Fibroblast of the aortic adventitia (primary cell): ENCODE measurements at places on chromosomes 3 and 15. TPM values are rescaled to one million over a fixed set of nuclear protein-coding genes. Genes with fewer than 3 reads are reported as not detected.

DNA sequence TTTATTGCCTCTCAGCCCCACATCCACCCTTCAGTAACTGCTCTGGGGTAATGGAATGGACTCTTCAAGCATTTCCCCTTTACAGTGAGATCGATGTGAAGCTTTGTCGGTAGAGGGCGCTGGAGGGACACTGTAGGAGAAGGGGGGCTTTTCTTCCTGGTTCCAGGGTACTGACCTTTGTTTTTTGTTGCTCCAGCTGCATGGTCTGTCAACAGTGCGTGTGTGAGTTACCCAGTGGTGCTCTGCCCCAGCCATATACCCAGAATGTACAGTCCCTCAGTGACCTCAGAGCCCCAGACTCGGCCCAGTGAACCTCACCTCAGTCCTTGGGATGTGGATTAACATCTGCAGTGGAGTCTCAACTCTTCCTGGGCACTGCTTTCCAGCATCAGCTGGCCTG is 180.3 kb upstream of the TSC22D2 start:
- peak; percentile 78 for DNase-seq

GRCh38 chr3:29711255-29711771 is 430.4 kb downstream of the RBMS3 start:
- no peak for DNase-seq

DNA sequence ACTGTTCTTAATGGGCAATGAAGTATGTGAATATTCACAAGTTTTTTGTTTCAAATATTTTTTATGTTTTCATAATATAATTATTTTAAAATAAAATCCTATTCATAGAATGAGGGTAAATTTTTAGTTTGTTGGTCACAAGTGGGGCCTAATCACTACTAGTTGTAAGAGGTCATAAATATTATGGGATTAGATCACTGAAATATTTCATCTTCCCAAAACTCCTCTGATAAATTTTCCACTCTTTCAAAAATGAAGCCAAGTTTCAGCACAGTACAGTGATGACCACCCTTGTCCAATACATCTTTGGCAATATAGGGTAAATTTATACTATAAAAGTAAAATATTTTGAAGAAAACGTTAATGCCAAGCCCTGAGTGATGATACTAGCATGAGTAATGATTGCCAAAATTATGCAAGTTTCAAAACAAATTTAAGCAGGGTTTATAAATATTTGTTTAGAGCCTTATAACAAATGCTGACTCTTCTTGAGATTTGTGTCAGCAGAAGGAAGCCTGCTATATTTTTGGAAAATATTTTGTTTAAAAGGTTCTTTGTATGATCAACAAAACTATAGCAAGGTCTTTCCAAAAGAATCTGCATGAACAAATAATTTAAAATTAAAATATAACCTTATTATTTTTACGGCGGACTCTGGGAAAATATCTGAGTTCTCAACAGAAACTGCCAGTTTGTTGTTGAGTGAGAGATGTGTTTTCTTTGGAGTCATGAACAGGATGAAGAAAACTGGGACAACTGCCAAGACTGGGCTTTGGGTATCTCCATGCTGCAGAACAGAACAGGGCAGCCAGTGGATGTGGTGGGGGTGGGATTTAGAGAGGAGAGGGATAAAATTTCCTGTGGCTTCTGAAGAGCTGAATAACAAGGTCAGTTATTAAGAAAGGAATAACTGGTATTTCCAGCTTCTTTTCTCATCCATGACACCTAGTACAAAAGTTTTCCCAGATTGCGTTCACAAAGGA is 17.9 kb upstream of the TM4SF1 start:
- DNase-seq, result peak; percentile 40

GRCh38 chr3:16251316-16252085 is 13.2 kb downstream of the DPH3 start:
- no peak for DNase-seq

DNA sequence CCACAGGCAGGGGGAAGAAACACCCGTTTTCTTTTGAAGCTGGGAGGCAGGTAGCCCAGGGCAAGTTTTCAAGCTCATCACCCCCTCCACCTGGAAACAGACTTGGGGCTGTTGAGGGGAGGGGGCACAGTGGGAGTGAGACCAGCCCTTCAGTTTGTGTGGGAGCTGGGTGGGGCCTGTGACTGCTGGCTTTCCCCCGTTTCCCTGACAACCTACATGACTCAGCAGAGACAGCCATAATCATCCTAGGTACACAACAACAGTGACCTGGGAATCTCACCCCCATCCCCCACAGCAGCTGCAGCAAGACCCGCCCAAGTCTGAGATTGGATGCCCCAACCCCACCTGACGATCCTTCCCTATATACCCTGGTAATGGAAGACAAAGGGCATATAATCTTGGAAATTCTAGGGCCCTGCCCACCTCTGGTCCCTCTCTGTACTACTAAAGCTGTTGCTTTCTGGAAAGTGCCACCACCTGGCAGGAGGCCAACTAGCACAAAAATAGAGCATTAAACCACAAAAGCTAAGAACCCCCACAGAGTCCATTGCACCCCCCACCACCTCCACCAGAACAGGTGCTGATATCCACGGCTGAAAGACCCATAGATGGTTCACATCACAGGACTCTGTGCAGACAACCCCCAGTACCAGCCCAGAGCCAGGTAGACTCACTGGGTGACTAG is 422.2 kb upstream of the SGO1 start:
- DNase-seq, result no peak

DNA sequence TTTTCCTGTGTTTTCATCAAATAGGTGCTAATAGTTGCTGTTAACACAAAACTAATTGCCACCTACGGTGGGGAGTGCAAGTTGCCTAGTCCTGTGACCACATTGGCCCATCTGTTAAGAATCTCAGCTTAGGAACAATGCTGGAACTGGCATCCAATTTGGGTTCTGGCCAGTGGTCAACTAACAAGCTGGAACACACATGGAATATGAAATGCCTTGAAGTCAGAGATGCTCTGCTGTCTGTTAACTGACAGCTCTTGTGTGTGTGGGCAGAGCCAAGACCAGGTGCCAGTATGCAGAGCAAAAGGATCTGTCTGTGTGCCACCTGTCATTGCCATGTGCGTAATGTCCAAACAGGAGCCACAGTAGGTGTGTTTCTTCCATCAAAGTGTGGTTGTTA is 460.8 kb downstream of the ROBO2 start:
- DNase-seq, result no peak

GRCh38 chr3:139456386-139456785 is 19.9 kb downstream of the RBP2 start:
- no peak for DNase-seq

- no peak for DNase-seq
Measured at GRCh38 chr15:66254951-66255676, 1.6 kb upstream of the MEGF11 start.

- DNase-seq, result peak; percentile 14
Measured at GRCh38 chr15:69755551-69756310, 303.1 kb downstream of the RPLP1 start.

- no peak for DNase-seq
Measured at GRCh38 chr3:151841801-151842200, 27.9 kb downstream of the AADAC start.

DNA sequence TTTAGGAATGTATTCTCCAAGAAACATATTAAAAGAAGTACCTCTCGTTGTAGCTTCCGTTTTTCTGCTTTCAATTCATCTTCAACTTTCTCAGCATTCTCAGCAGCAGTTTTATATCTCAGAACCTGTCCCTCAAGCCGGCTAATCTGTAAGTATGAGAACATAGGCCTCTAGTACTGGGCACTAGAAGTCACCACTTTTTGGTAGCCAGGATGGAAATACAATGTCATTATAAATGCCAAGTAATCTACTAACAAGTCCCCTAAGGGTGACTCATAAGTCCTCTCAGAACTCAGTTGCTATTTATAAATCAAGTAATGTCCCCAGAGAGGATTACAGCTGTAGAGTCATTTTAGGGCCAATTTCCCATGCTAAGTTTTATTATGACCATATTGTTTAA is 61.1 kb downstream of the MLH1 start:
- peak; percentile 84 for DNase-seq

DNA sequence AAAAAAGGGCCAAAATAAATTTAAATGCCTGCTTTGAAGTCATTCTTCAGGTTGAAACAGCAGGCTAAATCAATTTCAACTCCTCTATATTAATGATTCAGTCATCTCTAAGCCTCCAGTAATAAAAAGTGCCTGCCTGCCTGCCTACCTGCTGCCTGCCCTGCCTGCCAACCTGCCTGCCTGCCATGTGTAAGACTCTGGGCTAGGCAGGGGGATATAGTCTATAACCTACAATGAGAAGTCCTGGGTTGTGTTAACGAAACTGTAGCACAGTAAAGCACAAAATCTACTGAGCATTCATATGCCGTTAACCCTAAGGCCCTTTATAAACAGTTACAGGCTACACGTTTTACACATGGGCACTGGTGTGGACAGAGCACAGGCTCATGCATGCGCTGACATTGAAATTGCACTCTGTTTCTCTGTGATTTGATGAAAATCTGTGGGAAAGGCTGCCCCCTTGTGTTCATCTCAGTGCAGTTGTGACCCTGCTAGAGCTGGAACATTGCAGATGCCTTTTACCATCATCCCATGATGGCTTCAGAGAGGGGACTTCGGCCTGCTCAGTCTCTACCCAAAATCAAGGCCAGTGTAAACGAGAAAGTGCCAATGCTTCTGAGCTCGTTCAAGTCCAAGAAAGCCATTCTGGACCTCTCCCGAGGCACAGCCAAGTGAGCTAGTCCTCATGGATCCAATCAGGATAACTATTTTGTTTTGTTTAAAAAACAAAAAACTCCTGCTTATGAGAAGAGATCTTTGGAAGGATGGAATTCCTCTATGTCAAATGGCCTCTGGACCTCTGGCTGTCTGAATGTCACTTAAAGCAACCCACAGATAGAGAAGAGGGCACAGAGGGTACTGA is 64.6 kb downstream of the EFL1 start:
- peak; percentile 84 for DNase-seq

- peak; percentile 98 for DNase-seq
Measured at GRCh38 chr3:15377961-15378791, 45.8 kb upstream of the SH3BP5 start.

- no peak for DNase-seq
Measured at GRCh38 chr3:189288348-189289235, 116.8 kb downstream of the TPRG1 start.

DNA sequence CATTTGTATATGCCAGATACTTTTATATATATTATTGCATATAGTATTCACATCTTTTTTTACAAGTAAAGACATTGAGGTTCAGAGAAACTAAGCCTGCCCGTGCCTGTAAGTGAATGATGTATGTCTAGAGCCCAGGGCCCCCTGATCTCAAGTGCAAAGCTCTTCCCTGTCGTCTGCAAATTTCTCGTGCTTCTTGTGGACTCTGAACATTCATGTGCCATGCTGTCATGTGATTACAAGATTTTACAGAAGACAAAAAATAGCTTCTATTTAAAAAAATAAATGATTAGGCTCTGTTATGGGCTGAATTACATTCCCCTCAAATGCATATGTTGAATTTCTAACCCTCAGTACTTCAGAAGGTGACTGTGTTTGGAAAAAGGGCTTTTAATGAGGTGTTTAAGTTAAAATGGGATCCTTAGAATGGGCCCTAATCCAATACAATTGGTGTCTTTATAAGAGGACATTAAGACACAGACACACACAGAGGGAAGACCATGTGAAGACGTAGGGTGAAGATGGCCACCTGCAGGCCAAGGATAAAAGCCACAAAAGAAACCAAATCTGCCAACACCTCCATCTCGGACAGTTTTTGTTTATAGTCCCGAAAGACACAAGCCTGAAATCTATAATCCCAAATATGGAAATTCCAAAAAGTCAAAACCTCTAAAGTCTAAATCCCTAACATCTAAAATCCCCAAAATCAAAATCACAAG is 3.9 kb upstream of the MASP1 start:
- no peak for DNase-seq

GRCh38 chr15:55823191-55823670 is 80.3 kb upstream of the PRTG start:
- peak; percentile 93 for DNase-seq

DNA sequence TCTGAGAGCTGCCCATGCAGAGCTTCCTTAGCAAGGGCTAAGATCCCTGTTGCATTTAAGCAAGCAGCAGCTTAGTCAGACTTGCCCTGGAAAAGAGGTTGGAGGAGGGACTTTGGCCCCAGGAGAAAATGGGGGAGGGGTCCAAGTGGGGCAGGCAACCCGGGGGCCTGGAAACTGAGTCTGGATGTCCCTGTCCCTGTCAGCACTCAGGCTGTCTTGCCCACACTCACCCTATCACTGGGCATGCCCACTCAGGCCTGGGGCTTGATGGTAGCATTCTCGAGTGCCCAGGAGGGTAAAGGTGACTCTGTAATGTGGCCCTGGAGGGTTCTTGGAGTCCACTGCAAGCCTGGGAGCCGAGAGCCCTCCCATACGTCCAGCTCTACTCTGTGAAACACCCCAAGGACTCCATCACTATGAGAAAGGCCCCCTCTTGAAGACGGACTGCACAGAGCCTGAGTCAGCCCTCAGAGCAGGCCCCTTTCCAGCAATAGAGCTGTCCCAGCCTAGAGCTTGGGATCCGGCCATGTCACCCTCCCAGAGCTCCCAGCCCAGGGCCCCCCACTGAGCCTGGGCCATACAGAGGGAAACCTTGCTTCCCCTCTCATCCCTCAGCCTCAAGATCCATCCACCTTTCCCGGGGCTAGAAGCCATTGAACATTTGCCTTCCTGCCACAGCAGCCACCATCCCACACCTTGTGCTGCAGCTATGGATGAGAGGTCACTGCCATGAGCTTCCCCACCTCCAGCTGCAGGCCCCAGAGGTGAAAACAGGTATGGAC is 13.4 kb downstream of the MYL3 start:
- DNase-seq, result no peak

- DNase-seq, result no peak
Measured at GRCh38 chr15:55197362-55197705, 593 bp upstream of the RSL24D1 start.

GRCh38 chr3:174776123-174776522 is 83.0 kb upstream of the NAALADL2 start:
- peak; percentile 67 for DNase-seq

DNA sequence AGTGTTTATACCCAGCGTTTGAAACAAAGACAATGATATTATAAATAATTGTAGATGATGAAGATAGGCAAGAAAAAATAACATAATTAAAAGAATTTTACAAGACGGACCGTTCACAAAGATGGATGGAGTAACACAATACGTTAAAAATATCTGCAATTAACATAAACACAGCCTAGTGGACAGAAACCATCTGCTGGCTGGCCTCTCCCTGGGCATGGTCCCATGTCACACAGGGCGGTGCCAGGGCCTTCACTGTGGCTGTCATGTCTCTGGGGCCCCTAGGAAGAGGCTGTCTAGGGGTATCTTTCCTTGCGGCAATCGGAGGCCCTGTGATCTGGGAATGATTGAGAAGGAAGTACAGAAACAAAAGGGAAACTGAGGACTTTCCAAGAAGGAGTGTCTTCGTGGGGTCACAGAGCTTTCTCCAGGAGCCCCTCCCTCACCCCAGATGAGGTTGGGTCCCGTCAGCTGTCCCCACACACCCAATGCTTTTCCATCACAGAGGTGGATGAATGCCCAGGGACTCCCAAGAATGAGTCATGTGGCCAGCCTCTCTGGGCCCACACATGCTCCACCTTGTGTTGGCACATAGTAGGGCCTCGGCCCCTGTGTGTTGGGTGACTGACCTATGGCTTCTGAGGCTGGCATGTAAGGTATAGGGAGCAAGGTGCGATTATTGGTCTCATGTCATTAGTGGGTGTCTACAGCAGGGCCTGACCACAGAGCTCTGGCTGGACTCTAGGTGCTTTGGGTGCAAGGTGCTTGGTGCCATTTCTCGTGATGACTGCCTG is 87.1 kb downstream of the DNAJB8 start:
- no peak for DNase-seq

- DNase-seq, result peak; percentile 56
Measured at GRCh38 chr15:80861731-80862170, 82.6 kb downstream of the CEMIP start.

SLC7A14 gene
- 3.7 and 6.1 TPM in 2 replicates for total RNA-seq

PRR23B gene
- not detected in 2 replicates for total RNA-seq

FURIN gene
- 45.0 and 67.4 TPM in 2 replicates for total RNA-seq

PLA2G4E gene
- not detected in 2 replicates for total RNA-seq

LTF gene
- not detected in 2 replicates for total RNA-seq

TM4SF4 gene
- total RNA-seq, result 0.45 TPM in 1 of 2 replicates, not detected in the other
